ENCODE measurements at places on chromosomes 13 and 19.

DNA sequence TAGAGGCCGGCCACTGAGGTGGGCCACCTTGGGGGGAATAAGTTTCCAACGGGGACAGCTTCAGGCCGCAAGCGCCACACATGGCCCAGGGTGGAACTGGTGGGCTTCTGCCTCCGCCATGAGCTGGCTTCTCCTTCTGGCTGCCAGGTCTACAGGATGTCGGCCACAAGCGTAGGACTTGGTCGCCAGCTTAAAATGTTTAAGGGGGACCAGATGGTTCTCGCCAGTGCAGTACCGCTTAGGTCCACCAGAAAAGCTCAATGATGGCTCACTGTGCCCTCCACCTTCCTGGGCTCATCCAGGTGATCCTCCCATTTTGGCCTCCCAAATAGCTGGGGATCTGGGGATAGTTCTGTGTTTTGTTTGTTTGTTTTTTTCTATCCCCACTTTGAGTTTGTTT lies 38.7 kb upstream of the ZNF254 start:
- DNase-seq, result no peak

DNA sequence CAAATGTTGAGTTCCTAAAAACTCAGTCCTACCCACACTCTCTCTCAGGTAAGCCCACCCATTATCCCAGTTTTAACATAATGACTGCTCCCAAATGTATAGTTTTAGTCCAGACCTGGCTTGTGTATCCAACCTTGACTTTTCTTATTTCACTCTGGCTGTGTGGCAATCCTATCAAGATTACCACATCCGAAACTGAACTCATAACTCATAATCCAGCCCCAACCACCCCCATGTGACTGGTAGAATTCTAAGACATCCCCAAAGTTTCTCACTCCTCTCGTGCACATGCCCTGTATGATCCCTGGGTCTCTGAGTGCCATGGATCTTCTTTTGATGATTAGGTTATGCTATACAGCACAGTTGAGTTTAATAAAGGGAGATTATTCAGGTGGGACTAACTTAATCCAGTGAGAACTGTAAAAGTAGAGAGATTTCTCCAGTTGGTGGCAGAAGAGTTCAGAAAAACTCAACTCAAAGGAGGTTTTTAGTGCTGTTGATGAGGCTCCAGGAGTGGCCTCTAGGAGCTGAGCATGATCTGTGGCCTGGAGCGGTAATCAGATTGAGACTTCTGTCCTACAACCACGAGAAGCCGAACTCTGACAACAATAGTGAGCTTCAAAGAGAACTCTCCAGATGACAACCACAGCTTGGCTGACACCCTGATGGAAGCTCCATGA lies 413.4 kb downstream of the ZNF536 start:
- no peak for DNase-seq

GRCh38 chr19:30395283-30395682 lies 23.1 kb downstream of the ZNF536 start:
- no peak for DNase-seq

DNA sequence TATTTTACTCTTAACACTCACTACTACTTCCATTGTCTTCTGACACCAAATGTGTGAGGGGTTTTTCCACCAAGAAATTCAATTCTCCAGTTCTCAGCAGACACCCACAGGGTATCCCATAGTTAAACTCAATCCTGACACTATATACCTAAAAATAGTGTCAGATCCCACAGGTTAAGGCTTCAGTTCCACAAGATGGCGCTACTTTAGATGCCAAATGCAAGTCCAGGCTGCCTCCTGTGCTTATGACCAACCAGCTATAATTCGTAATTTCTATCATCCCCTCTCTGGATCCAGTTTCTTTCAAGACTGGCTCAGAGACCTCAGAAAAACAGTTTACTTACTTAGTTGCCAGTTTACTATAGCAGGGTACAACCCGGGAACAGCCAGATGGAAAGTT lies 1146.2 kb upstream of the SPRY2 start:
- no peak for DNase-seq

- no peak for DNase-seq
Observed at GRCh38 chr13:24218977-24219376, 58.5 kb downstream of the SPATA13 start.

- DNase-seq, result no peak
Observed at GRCh38 chr13:31072041-31072440, 89.7 kb downstream of the HSPH1 start.

- no peak for DNase-seq
Observed at GRCh38 chr19:35068941-35069634, 27.6 kb downstream of the HPN start.

DNA sequence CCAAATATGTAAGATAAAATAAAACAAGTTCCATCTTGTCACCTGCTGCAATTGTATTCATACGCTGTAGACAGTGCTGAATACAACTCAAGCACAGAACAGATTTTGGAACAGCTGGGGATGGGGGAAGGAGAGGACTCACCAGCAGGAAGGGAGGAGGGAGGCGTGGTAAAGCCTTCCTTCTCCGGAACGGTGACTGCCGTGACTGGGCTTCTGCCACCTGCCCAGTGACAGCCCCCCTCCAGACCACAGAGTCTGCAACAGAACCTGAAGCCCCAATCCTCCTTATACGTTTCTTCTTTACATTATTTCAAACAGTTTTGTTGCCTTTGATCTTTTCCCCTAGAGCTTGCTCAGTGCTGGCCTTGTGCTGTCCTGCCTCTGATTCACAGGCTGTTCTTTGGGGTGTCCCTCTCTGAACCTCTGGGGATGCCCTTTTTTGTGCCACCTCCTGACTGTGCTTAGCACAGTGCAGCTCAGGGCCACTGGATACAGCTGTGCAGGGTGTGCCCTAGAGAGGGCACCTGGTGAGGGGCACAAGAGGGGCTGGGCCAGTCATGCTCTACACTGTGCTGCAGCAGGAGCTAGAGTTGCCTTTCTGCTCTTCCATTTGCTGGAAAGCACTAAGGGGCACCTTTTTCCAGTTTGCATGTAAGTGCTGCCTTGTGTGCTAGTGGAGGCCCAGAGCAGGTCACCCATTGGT lies 213.0 kb downstream of the ZIC5 start:
- DNase-seq, result no peak

DNA sequence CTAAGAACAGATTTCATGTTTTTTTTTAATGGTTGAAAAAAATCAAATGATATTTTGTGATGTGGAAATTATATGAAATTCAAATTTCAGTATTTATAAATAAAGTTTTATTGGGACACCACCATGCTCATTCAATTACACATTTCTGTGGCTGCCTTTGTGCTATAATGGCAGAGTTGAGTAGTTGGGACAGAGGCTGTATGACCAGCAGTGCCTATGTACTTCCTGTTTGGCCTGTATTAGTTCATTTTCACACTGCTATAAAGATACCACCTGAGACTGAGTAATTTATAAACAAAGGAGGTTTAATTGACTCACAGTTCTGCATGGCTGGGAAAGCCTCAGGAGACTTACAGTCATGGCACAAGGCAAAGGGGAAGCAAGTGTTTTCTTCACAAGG lies 33.6 kb downstream of the AKAP11 start:
- no peak for DNase-seq

DNA sequence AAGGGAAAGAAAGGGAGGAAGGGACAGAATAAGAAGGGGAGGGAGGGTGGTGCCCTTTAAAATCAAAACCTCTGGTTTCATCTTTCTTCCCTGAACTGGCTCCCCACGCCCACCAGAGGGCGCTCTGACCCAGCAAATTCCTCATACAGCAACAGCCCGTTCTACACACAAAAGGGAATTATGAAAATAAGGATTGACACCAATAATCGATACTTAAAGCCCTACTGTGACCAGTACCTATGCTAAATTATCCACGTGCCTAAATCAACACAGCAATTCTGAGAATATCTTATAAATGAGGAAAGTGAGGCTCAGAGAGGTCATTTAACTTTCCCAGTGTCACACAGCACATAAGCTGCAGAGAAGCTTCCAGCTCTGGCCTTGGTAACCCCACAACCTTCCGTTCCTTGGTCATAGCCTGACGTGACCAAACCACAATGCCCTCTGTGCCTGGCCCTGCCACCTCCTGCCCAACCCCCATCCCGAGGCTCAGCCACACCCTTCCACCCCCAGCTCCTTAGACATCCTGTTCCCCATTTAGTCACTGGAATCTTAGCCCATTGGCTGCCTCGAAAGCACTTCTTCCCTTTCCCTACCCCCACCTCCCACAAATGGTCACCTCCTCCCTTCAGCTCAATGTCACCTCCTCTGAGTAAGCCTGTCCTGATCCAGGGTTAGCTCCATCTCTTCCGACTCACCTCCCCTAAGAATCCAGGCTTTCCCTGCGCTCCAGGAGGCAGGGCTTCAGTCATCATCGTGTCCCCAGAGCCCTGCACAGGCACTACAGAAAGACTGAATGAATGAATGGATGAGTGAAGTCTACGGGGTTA lies 34.2 kb upstream of the PNMA8B start:
- peak; percentile 71 for DNase-seq

DNA sequence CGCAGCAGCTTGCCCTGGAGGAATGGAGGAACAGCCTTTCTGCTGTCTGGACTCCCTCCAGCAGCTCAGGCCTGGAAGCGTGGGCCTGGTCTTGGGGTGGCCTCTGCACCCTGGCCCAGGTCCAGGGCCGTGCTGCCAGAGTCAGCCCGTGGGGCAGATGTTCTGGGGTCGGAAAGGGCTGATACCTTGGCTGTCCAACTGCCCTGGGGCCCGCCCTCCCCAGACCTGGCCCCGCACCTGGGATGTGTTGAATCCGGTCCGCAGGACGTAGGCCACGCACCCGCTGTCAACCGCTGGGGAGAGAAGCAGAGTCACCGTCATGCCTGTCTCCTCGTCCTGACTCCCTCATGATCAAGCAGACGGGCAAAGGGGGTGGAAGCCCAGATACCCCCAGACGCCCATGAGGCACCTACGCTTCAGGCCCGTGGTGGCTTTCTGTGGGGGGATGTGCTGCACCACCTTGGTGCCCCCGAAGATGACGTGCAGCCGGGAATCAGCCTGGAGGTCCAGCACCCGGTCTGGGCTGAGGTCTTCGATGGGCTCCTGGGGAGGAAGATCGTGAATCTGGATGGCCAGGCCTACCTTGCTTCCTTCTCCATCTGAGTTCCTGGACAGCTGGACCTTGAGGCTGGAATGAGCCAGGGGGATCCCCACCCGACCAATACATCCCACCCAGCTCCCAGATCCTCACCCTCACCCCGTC lies 7.7 kb downstream of the ATP13A1 start:
- no peak for DNase-seq

Data from brain (organoid and tissue), 16 donors.